Smooth muscle cell of the brain vasculature (primary cell): ENCODE measurements at places on chromosomes 4 and X.

- DNase-seq, result no peak
Observed at GRCh38 chrX:51281758-51282318, 50.8 kb upstream of the NUDT10 start.

DNA sequence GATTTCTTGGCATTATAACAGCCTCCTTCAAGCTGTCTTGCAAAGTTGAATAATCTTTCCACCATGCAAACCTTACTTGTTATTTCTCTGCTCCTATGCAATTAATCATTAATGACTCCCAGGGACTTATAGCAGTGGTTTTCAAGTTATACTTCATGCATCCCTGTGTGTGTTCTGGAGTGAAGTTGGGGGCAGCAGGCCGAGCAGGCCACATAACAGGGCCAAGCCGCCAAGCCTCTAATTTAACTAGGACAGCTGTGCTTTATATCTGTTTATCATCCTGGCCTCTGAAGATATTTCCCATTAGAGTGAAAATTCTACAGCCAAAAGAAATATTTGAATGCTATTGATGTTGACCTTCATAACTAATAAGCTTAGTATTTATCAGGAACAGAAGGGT is 133.5 kb upstream of the PAK3 start:
- no peak for DNase-seq

DNA sequence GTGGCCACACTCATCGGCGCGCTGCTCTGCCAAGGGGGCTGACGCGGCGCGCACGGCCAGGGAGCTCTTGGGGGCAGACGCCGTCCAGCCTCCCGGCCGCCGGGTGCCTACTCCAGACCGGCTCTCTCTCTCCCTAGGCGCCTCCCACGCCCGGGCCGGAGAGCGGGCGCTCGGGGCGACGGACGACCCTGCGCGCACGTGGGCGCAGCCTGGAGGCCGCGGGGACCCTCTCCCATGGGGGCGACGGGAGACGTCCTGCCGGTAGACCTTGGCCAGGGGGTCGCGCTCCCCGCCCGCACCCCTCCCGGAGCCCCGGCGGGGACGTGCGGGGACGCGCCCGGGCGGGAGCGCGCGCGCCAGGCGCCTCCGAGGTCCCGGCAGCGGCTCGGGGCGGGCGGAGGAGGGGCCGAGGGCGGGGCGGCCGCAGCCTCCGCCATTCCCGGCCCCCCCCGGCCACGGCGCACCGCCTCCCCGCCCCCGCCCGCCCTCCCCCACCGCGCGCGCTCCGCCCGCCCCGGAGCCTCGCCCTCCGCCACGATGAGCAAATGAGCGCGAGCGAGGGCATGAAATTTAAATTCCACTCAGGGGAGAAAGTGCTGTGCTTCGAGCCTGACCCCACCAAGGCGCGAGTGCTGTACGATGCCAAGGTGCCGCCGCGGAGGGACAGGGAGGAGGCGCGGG is at the start of gene MSL3:
Gene MSL3, plus strand, starts transcription at position 519 of the 681 bp plus-strand sequence. Its CDS starts 27 bp downstream, at position 546.
- DNase-seq, result no peak

DNA sequence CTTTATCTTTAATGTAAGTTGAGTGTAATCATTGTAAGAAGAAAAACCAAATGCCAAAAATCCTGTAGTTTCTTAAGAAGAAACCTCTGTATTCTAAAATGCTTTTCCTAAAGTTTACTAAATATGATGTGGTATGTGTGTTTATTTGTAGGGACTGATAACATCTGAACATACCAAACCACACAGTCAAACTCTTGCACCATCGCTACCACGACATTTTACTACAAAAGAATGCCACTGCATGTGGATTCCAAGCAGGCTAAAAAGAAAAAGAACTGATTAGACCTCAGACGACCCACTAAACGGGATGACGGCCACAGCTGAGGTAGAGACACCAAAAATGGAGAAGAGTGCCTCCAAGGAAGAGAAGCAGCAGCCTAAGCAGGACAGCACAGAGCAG is 46.1 kb downstream of the LAS1L start:
- DNase-seq, result no peak

GRCh38 chr4:142085513-142086292 is 449.3 kb downstream of the IL15 start:
- DNase-seq, result no peak

DNA sequence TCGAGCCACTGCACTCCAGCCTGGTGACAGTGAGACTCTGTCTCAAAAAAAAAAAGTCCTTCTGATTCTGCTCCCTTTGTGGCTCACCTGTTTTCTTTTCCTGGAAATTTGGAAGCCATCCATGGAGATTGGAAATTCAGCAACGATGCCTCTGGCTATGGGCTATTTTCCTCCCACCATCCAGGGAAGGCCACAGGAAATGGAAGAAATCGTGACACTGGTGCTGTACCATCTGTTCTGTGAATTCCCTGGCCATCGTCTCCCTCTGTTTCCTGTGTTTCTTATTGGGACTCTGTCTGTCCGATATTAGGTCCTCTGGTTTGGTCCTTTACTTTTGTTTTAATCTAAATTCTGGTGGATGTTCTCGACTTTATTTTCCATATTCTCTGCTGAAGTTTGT is 29.4 kb upstream of the ADRA2C start:
- DNase-seq, result no peak
